ENCODE measurements at places on chromosomes 12 and 14. TPM values are rescaled to one million over a fixed set of nuclear protein-coding genes. Genes with fewer than 3 reads are reported as not detected.

- DNase-seq, result no peak
These were observed 31.2 kb downstream of the CCDC59 start for GRCh38 chr12:82326905-82327503.

DNA sequence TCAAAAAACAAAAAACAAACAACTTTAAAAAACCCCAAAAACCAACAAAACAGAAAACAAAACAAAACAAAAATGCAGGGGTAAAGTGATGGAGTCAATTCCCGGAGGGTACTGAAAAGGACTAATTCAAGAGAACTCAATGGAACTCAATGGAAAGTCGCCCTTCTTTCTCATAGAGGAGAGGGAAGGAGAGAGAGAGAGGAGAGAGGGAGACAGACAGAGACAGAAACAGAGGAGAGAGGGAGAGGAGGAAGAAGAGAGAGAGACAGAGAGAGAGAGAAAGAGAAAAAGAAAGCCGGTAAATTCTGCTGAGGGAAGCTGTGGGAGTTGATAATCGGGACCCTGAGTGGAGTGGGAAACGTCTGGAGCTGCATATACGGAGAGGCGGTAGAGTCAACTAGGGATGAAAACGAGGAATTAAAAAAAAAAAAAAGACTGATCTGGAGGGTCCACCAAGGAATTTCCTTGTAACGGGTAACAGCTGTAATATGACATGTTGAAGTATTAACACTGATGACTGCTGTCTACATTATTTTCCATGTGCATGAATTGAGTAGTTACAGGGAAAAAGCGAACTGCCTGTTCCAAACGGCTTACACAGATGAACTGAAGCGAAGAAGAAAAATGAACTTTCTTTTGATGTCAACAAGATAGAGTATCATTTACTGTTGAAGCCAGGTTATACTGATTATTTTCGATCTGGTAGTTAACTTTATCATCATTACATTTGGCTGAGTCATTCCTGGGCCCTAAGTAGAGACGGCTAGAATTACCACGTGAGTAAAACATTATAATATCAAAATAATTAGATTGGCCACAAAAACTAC, 934 bp upstream of the ZC2HC1C start:
- DNase-seq, result no peak

DNA sequence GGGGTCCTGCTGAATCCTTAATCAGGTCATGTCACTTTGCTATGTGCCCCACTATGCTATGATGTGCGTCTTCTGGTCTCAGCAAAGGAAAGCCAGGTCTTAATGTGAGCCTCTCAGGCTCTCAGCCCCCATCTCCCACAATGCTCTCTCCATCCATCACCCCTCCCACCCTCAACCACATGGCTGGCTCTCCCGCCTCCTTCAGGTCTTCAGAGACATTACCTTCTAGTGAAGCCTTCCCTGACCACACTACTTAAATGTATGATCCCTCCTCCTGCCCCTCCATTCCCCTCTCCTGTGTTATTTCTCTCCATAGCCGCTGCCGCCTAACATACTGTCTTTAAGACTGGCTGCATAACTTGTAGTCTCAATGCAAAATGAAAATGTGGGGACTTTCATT, 50.5 kb downstream of the KRT80 start:
- no peak for DNase-seq

The KRT73 gene
- total RNA-seq, result not detected

GRCh38 chr14:64508215-64508776, 3.7 kb downstream of the ZBTB1 start:
- DNase-seq, result no peak

- no peak for DNase-seq
These were observed 192.1 kb upstream of the GARIN6 start for GRCh38 chr12:99455350-99456035.

GRCh38 chr12:3055704-3056467, 21.3 kb upstream of the TSPAN9 start:
- no peak for DNase-seq

DNA sequence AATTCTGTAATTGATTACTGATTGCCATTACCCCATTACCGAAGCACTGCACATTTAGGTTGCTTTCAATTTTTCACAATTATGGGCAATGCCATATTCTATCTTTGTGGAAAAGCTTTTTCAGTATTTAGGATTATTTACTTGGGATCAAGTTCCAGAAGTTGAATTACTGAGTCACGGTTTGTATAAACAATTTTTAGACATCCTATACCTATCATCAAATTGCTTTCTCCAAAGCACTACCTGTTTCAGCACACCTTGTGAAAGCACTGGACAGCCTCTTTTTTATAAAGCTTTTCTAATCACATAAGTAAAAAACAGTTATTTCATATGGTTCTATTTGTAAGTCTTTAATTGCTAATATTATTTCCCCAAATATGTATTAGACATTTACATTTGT, 221.5 kb upstream of the CAND1 start:
- no peak for DNase-seq
